ENCODE measurements at places on chromosomes 16 and 17.

DNA sequence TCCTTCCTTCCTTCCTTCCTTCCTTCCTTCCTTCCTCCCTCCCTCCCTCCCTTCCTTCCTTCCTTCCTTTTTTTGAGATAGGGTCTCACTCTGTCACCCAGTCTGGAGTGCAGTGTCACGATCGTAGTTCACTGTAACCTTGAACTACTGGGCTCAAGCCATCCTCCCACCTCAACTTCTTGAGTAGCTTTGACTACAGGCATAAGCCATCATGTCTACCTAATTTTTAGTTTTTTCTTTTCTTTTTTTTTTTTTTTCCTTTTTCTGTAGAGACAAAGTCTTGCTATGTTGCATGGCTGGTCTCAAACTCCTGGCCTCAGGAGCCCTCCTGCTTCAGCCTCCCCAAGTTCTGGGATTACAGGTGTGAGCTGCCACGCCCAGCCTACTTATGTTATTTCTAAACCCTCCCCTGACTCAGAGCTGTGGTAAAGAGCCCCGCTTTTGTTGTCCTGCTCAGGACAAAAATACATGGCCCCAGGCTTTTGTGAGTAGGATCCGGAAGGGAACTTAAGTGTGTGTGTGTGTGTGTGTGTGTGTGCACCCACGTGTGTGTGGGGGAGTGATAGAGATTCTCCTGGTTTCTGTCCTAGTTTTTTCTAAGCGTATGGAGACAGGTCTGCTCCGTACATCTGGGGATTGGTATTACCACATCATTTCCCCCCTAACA, 67.1 kb downstream of the PRKCB start:
- peak; percentile 23 for DNase-seq

DNA sequence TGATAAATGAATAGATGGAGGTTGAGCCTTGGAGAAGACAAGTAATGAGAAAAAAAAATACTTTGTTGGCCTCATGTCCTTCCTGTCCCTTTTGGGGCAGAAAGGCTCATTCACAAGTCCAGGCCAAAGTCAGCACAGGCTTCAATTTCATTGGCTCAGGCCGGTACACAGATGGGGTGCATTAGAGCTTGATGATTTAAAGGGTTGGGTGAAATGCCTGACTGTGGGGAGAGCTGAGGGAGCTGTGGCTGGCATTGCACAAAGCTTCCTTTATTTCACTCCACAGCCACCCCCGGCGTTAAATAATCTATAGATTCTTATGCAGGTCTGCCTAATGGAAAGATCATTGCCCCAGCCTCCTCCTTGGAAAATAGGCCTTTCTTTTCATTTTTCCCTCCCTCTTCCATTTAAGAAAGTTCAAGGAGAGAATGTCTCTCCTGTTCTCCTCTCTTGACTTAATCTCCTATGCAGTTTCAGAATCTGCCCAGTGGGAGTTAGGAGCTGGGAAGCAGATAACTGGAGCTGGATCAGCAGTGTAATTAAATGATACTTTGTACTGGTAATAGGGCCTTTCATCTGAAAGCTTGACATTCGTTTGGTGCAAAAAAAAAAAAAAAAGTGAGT, 24.4 kb downstream of the YPEL2 start:
- no peak for DNase-seq

- DNase-seq = no peak
Measured at GRCh38 chr16:4976611-4977145, 18.5 kb downstream of the SEC14L5 start.

- DNase-seq = no peak
Measured at GRCh38 chr16:24845726-24846547, at the start of gene SLC5A11. TSS of gene SLC5A11 (plus strand) at chr16:24845963. CDS start at chr16:24858644, 12,681 bp downstream.

- DNase-seq = no peak
Measured at GRCh38 chr17:27415120-27415795, 41.0 kb upstream of the KSR1 start.
